ENCODE measurements at places on chromosomes 13 and 19.

GRCh38 chr13:27250833-27251165 lies 559 bp upstream of the RPL21 start:
- DNase-seq, result no peak

- no peak for DNase-seq
These were observed 6.6 kb upstream of the GIPC1 start for GRCh38 chr19:14502334-14503092.

DNA sequence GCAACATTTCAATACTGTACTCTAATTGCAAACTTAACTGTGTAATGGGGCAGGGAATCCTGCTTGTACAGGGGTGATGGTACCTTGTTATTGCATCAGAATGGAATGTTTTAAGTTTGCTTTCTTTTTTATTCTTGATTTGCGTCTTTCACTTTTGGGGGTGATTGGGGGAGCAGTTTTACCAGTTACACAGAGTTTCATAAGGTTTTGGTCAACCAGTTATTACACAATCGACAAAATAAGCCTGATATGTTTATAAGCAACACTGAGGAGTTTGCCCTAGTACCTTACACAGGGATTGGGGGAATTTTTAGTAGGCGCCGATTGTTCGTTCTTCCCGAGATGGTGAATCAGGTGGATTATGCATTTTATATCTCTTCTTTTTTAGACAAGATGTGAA lies 2.7 kb downstream of the KLF5 start:
- no peak for DNase-seq

- DNase-seq, result no peak
These were observed 990 bp downstream of the LMTK3 start for GRCh38 chr19:48510421-48511268.

- no peak for DNase-seq
These were observed 4.2 kb downstream of the SULT2B1 start for GRCh38 chr19:48556163-48556562.

DNA sequence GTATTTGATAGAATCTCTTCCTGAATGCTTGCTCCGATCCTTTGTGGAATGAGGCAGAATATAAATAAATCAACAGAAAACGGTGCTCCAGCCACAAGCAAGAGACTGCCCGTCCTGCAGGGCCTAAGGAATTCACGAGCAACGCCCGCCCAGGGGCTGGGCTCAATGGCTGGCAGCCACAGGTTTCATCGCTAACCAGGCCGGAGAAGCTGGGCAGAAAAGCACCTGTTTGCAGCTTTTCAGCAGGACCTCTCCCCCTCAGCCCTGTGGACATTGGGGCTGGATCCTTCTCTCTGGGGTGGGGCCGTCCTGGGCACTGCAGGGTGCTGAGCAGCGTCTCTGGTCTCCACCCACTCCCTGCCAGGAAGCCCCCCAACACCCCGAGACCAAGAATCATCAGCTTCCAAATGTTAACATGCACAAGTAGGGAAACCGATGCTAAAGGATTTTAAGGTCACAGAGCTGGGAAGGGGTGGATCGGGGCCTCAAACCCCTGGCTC lies 102.5 kb downstream of the GADD45B start:
- DNase-seq, result no peak

GRCh38 chr19:42216653-42217519 lies 591 bp downstream of the DEDD2 start:
- no peak for DNase-seq

DNA sequence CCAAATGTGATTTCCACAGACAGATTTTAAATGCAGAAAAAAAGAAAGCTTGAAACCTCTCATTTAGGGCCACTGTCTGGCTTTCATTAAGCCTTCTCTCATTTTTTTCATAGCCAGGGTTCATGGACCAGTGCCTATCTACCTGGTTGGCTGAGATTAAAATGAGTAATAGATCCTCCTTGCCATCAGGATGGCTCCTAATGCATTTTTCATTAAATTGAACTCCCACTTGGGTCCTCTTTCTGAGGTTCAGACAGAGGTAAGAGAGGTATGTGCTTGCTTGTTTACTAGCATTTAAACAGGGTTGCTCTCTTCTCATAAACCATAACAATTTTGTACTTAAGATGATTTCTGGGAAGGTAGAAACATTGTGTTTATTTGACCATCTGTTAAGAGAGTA lies 473.0 kb downstream of the TBC1D4 start:
- no peak for DNase-seq
